ENCODE measurements at places on chromosomes 11 and 22. TPM values are rescaled to one million over a fixed set of nuclear protein-coding genes. Genes with fewer than 3 reads are reported as not detected.

C1QTNF5 gene
- not detected for total RNA-seq

TRIM5 gene
- 22.1 TPM for total RNA-seq

PRG2 gene
- not detected for total RNA-seq

BATF2 gene
- total RNA-seq: not detected

INSC gene
- total RNA-seq: 0.63 TPM

TP53I11 gene
- total RNA-seq: 2.7 TPM

MS4A7 gene
- not detected for total RNA-seq

SLC25A18 gene
- total RNA-seq: not detected

KCNJ11 gene
- 0.42 TPM for total RNA-seq

NRIP3 gene
- 4.2 TPM for total RNA-seq

TMPRSS13 gene
- 1.7 TPM for total RNA-seq

All from T-helper 1 cell treated with Interleukin-12 subunit alpha and Interleukin-12 subunit beta and Interleukin-4 antibody, amounts not matched to agents 30 ng/mL and 1 ng/mL, for 36 hours (primary cell).